Erythroblast (primary cell): ENCODE measurements at places on chromosomes 11 and 22.

DNA sequence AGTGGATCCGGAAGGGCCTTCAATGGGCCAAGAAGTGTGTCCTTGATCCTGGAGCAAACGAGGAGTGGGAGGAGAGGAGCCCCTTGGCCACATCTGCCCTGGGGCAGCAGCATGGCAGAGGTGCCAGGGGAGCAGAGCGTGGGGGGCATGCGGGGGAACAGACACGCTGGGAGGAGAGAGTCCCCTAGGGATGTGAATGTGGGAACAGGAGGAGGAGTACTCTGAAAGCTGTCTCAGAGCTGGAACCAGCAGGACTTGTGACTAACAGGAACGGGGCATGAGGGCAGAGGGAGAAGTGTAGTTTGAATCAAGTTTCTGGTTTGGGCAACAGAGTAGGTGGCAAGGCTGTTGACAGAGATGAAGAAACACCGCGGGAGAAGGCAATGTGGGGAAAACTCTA lies 54.5 kb upstream of the SLC35C1 start:
- DNase-seq = no peak

DNA sequence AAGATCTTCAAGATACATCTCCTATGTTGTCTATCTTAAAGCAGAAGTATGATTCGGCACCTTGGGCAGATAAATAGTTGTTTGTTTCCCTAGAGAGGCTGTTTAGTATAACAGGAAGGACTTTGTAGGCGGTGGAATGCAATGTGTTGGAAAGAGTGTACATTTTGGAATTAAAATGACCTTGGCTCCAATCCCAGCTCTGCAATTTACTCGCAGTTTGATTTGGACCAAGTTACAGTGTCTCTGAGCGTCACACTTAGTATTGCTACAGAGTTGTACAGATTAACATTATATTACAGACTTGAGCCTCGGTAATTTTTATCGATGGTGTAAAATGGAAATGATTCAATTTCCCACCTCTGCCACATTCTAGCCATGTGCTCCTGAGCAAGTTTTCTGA lies 265.3 kb downstream of the OPCML start:
- DNase-seq = no peak

DNA sequence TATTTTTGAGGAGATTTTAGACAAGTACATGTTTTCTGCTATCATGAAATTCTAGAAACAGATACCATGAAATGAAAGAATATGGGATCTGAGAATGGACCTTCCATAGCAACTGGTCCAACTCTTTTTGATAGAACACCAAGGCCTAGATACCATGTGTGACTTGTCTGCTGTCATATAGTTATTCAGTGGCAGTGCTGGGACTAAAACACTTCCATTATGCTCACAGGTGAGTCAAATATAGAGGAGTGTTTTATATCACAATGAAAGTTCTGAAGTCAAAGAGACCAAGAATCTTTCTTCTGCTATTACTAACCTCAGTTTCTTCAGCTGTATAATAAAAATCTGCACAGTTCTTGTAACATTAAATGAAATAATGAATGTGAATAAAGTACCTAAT lies 276.9 kb downstream of the DCDC1 start:
- DNase-seq = no peak

GRCh38 chr11:32698579-32698978 lies 95.9 kb downstream of the CCDC73 start:
- no peak for DNase-seq

GRCh38 chr11:34143048-34143447 lies 37.6 kb downstream of the NAT10 start:
- DNase-seq = no peak

GRCh38 chr22:23398701-23399366 lies 181.3 kb downstream of the IGLL1 start:
- DNase-seq = no peak

DNA sequence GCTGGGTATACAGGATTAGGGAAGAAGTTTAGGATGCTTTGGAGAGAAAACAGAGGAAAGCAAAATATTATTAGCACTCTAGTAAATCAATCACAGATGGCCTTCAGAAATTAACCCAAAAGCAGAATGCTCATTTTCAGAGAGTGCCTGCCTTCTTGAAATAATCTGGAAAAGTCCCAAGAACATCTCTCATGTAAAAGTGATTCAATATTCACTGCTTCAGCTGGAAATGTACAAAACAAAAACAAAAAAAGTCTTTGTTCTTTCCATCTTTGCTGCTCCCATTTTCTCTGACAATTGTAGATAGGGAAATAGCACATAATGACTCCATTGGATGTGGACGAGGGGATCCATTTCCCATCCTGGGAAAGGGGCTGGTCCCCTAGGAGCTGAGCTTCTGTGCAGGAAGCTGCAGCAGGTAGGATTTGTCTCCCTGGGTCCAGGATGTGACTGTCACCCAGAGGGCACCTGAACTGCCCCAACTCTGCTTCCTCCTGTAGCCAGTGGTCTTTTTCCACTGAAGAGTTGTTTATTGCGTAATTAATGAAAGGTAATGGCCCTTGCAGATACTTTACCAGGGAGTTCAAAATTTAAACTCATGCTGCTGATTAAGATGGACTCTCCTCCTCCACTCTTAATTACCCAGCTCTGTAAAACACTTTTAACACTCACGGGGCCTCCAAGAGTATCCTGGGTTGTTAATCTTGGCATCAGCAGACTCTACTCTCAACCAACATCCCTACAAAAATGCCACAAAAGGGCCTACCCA lies 57.9 kb downstream of the SC5D start:
- DNase-seq = no peak

DNA sequence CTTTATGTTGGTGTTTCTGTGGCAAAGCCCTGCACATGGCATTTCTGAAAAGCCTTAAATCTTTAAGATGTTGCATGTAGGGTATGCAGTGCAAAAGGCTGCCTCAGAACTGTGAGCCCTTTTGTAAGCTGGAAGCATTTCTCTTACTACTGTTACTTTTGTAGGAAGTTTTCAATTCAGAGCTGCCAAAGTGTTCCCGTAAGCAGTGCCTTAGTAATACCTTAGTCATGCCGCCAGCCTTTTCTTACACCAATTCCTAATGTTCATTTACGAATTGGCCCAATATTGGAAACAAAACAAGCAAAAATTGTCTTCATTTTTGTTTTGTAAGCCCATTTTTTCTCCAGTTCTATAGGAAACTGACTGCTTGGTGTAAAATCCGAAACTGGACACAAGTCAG lies 67.4 kb upstream of the RASSF10 start:
- no peak for DNase-seq

GRCh38 chr11:92107331-92107730 lies 117.3 kb upstream of the FAT3 start:
- DNase-seq = no peak

GRCh38 chr11:121723246-121723741 lies 270.5 kb upstream of the SORL1-AS1 start:
- no peak for DNase-seq

- no peak for DNase-seq
Observed at GRCh38 chr22:38347181-38347943, 30.1 kb upstream of the CSNK1E start.
